ENCODE measurements at places on chromosomes 5 and 9.

DNA sequence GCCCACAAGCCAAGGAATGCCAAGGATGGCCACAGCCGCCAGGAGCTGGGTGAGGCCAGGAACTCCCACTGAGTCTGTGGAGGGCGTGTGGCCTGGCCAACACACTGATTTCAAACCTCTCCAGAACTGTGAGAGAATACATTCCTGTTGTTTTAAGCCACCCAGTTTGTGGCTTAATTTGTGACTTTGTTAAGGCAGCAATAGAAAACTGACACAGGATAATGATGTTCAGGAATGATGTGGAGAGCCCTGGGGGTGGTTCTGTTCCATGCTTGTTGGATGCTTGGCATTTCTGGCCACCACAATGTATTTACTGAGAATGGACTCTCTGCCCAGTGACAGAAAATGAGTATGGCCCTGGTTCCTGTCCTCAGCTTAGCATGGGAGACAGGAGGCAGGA, 82.8 kb downstream of the DAP start:
- no peak for DNase-seq

- DNase-seq, result no peak
These were observed 51.6 kb upstream of the TXNDC8 start for GRCh38 chr9:110389148-110389750.

GRCh38 chr9:120735415-120736126, 21.3 kb upstream of the MEGF9 start:
- DNase-seq, result no peak

GRCh38 chr9:116812231-116813030, 125.3 kb downstream of the TRIM32 start:
- DNase-seq, result no peak

GRCh38 chr9:76213751-76214150, 180.5 kb downstream of the RFK start:
- no peak for DNase-seq

- no peak for DNase-seq
These were observed 10.7 kb downstream of the SPRY4 start for GRCh38 chr5:142314109-142314508.

DNA sequence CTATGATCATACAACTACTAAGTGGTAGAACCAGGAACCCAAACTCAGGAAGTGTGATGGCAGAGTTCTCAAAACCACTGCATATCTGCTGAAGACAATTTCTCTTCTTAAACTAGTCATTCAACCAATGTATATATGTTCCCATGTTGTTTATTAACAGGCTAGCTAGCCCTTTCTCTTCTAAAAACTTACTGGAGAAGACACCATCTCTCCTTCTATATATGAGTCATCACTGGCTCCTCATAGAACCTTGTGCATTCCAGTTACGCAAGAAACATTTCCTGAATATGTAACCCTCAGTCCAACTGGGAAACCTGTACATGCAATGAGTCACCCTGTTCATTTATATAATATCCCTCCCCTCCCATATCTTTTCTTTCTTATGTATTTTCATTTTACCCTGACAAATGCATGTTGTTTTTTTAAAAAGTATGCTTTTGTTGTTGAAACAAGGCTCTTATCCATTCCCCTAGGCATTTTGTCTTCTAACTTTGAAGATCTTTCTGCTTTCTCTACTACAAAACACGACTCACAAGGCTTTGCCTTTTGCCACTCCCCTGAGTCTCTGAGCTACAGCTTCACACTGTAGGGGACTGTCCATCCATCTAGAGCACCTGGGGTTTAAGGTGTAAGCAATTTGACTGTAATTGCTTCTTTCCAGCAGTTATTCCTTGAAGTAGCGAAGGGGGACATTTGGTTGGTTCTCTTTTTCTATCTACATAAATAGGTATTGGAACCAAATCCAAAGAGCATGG, 119.5 kb downstream of the ANXA1 start:
- DNase-seq, result no peak

DNA sequence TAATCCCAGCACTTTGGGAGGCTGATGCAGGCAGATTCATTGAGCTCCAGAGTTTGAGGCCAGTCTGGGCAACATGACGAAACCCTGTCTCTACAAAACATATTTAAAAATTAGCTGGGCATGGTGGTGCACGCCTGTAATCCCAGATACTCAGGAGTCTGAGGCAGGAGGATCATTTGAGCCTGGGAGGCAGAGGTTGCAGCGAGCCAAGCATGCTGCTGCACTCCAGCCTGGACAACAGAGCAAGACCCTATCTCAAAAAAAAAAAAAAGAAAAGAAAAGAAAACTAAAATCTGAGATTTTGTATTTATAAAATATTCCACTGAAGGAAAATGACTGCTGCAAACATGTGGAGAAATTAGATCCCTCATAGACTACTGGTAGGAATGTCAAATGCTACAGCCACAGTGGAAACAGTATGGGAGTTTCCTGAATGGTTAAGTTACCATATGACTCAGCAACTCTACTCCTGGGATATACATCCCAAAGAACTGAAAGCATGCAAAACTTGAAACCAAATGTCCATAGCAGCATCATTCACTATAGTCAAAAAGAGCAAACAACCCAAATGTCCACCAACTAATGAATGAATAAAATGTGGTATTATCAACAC, 106.1 kb downstream of the UBAP2 start:
- no peak for DNase-seq

DNA sequence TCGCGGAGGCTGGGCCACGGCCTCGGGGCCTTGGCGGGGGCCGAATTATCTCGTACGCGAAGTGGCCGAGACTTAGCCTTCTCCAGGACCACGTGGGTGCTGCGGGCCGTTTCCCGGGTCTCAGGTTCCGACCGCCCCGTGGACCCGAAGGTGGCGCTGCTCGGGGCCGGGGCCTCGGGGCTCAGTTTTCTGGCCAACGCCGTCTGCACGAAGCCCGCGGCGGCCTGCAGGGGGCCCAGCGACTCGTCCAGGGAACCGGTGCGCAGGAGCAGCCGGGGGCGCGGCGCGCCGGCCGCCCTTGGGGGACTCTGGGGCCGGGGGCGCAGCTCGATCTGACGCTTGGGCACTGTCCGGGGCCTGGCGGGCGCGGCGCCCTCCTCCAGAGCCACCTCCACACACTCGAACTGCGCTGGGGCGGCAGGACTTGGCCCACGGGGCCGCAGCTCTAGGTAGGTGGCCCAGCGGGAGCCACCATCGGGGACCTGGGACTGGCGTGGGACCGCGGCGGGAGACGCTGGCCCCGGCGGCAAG, 716 bp downstream of the PROB1 start:
- DNase-seq, result no peak

GRCh38 chr5:126610616-126611015, 9.9 kb downstream of the PHAX start:
- DNase-seq, result no peak

GRCh38 chr5:137837491-137838394, 29.9 kb upstream of the MYOT start:
- no peak for DNase-seq

- DNase-seq, result no peak
These were observed 58.2 kb downstream of the GADD45G start for GRCh38 chr9:89662718-89663613.

DNA sequence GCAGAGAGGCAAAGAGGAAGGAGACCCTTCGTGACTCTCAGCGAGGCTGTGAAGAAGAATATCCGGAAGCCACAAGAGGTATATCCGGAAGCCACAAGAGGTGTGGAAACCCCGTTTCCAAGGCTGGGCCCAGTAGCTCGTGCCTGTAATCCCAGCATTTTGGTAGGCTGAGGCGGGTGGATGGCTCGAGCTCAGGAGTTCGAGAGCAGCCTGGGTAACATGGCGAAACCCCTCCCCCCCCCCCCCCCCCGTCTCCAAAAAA, 612 bp upstream of the BBLN start:
- no peak for DNase-seq

DNA sequence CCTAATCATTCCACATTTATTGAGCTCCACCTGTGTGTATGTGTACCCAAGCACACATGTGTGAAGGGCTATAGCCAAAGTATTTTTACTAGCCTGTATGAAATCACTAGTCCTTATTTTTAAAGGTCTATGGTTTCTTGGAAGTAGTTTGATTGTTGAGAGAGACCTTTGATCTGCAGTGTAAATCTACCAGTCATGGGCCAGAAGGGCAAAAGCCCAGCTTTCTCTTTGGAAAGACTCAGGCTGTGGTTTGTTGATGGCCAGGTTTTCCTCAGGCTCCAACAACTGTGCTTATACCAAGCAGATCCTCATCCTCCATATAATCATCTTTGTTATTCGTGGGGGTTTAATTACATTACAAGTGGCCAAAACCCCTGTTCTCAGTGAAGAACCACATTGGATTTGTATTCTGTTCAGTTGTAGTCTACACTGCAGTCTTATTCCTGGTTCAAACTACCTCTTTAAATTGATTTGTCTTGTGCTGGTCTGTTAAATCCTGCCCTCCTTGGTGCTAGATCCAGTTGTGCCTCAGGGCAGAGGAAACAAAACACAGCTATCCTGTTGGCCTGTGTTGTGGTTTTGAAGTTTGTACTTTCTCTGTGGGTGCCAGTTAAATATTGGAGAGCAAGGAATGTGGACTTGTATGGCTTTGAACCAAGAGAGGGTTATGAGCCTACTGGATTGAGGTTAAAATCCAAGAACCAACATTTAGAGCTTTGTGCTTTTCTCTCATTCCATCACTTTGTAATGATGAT, 13.3 kb downstream of the CDC26 start:
- no peak for DNase-seq

GRCh38 chr5:8894031-8894430, 651.8 kb downstream of the SEMA5A start:
- no peak for DNase-seq

GRCh38 chr9:132156262-132156661, 5.6 kb upstream of the NTNG2 start:
- DNase-seq, result no peak

- no peak for DNase-seq
These were observed 31.1 kb downstream of the SLC35A4 start for GRCh38 chr5:140595538-140596300.

DNA sequence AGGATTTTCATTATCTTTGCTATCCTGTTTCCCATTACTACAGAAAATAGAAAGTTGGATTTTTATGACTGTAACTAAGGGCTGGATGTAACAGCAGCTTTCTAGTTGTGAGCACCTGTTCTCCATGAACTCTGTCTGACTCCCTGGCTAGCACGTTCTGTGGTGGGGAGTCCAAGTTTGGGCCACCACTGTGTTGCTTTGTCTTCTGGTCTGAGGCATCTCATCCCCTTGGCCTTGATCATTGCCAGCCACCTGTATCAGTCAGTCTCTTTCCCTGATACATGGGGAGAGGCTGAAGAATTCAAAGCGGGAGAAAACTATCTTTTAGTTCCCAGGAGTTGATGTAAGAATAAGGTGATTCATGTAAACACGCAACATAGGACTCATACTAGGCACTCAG, 33.4 kb downstream of the WDR70 start:
- no peak for DNase-seq

DNA sequence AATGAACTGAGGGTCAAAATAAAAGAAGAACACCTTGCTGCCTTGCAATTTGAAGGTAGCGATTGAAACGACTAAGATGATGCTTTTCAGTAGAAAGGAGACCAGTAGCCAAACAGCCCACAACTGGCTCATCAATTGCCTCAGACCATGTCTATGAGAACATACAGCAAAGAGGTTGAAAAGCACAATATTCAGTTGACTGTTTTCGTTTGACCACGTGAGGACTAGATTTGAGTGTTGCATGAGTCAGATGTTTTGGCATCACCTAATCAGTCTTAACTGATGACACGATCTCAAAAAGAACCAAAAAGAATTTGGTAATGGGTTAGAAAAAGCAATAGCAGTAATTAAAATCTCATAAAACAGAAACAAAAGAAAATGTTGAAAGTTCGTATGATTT, 82.7 kb upstream of the IL7R start:
- DNase-seq, result no peak

DNA sequence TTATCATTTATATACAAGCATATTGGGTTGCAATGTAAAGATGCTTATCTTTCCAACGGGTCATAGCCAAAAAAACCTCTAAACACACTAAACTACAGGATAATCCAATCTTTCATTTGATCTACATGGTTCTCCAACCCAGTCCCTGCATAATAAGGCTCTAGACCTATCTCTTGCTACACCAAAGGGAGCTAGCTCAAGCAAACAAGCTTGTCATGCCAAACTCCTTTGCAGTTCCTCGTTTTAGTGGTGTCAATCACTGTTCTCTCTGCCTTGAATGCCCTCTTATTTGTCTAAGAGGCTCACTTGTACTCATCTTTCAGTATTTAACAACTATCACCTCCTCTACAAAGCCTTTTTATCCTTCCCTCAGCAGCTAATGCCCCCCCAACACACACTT, 5.6 kb downstream of the HOMER1 start:
- no peak for DNase-seq

DNA sequence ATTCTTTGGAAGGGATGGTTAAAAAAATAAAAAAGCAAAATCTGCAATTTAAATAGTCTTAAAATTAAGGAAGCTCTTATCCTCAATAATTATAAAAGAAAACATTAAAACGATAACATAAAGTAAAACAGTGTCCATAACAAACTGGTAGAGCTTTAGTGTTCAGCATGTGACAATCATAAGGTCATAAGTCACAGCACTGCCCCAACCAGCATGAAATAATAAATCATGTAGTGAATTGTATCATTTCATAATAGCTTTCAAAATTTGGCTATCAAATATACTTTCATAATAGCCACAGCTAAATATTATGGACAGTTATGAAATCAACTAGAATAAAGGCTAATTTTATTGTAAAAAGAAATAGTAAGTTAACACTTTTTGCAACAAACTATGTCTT, 10.0 kb downstream of the NR3C1 start:
- no peak for DNase-seq

DNA sequence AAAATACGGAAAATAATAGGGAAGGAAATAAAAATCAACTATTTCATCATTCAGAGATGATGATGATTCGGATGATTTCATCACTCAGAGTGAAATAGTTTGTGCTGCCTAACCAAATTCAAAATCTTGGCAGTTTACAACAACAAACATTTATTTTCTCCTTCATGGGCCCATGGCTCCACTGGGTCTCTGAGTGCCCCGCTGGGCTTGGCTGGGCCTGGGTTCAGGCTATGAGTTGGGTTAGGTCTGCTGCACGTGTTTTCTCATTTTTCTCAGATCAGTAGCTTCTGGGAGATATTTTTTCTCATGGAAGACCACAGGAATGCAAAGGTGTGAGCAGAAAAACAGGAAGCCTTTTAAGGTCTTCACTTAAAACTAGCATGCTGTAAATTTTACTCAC, 24.0 kb upstream of the F2RL1 start:
- DNase-seq, result no peak

DNA sequence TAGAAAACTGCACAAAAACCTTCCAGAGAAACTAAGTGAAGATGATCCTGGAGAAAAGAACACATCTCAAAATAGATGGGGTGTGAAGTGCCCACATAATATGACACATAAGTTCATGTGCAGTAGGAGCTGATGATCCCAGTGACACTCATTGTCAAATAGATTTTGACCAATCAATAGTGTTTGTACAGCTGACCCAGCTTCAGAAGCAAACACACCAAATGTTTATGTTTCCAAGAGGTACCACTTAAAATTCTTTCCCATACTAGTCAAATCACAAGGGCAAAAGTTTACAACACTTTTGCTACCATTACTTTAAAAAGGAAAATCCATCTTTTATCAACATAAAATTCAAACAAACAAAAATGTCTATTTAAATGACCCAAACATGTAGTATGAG, 175.0 kb downstream of the MLLT3 start:
- no peak for DNase-seq

- DNase-seq, result no peak
These were observed 65.5 kb downstream of the INSYN2B start for GRCh38 chr5:169914766-169915165.

- DNase-seq, result no peak
These were observed 46.5 kb downstream of the DUSP1 start for GRCh38 chr5:172724242-172725183.

All from cortex of kidney (tissue), 1 donor.